ENCODE measurements at places on chromosomes 16 and 17. TPM values are rescaled to one million over a fixed set of nuclear protein-coding genes. Genes with fewer than 3 reads are reported as not detected.

- no peak for DNase-seq
Observed at GRCh38 chr16:54632322-54633220, 298.1 kb upstream of the IRX5 start.

The DNAH17 gene
- total RNA-seq, result 1.1 TPM

DNA sequence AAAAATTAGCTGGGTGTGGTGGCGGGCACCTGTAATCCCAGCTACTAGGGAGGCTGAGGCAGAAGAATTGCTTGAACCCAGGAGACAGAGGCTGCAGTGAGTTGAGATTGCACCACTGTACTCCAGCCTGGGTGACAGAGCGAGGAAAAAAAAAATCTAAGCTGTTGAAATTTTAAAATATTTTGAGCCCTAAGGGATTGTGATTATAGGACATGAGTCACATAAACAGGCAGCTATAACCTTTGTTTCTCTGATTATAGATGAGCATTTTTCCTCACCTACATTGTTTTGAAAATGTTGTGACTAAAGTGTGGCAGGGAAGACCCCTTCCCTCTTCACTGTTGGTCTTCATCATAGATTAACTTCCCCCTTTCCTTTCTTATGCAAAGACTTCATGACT is 135.5 kb downstream of the MGAT5B start:
- DNase-seq, result no peak

DNA sequence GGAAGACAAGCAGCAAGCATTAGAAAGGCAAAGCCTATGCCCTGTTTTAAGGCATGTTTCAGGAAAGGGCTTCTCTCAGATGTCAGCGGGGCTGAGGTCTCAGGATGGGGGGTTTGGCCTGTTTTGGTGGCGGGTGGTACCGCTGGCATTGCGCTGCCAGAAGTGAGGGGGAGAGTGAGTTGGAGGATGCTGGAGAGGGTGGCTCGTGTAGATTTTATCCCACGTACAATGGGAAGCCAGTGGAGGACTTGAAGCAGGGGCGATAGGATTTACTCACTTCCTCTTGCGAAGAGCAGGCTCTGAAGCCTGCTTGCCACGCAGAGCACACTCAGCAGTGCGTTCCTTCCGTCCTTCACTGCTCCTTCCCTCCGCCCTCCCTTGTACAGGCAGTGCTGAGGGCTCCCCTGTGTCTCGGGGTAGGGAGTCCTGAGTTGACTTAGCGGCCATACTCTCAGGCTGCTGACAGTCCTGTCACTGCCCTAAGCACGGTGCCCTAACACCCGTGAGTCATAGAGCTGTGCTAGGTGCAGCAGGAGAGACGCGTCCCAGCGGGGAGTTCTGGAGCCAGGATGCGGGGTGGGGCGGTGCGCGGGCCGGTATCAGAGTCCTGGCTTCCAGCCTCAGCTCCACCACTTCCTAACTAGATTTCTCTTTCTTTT is 113.1 kb downstream of the SNX29 start:
- peak; percentile 32 for DNase-seq

The KRT10 gene
- total RNA-seq, result 30.6 TPM

DNA sequence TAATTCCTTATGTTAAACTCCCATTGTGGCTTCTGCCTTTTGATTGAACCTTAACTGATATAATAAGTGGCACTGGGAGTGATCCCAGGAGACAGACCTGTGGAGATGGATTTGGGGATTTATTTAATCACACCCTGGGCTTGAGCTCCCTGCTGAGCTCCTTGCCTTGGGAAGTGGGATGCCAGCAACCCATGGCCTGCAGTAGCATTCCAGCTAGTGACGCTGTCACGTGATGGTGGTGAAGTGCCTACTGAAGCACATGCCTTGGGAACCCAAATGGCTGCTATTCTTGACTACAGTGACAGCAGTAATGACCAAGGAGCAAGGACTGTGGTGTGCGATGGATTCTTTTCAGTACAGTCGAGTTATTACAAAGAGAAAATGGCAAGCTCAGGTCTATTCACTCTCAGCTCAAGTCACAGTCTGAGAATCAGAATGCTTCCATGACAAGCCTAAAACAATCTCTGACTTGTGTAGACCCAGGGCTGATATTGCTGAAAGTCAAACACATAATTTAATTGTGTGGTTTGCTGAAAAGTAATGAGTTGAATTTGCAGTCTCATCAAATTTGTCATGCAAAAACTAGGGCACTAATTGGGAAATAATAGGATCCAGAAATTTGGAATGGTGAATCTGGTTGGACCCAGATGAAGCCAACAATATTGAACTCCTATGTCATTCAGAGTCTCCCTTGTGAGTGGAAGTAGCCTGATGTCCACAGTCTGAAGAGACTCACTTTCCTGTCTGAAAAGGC is 47.1 kb downstream of the BCL7C start:
- DNase-seq, result no peak

DNA sequence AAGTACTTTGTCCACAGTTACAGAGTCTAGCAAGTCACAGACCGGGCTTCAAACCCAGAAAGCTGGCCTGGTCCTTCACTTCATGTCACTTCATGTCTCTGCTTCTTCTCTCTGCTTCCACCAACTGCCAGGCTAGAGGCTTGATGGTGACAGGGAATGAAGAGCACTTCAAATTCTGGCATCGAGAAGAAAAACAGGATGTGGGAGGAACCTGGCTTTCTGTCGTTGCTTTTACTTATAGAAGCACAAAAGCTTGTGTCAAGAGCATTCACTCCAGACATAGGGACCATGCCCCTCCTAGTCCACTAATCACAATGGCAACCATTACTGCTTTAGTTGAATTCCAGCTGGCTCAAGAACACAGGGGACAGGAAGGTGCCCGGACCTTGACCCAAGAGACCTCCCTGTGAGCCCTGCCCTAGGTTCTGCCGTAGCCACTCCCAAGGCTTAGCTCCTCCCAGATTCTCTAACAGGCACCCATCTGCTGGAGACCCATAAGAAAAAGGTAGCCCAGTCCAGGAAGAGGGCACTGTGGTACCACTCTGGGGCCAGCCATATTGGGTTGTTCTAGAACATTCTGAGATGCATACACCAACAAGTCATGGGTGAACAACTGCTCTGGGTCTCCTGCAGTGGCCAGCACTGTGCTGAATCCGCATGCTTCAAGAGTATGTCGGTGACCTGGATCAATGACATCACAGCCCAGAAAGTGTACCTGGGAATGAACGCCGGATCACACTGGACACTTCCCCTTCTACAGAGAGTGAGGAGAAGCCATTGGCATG is 181.8 kb downstream of the C16orf95 start:
- no peak for DNase-seq

All from T-cell (primary cell).